ENCODE measurements at places on chromosomes 13 and 19. TPM values are rescaled to one million over a fixed set of nuclear protein-coding genes. Genes with fewer than 3 reads are reported as not detected.

DNA sequence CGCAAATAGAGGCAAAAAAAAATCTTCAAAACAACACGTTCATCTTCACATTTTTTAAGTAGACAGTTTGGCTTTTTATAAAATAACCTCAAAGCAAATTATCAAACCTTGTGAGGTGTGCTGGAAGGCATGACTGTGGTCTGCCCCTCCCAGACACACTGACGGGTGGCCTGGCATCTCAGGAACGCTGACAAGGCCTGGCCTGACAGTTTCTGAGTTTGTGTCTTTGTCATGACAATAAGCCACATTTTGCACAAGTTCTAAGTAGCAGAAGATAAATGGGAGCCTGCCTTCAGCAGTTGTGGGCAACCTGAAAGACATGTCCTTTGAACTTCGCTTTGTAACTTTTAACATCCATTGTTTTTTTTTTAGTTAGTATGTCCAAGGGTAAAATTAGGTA, 38.5 kb downstream of the SOX21 start:
- no peak for DNase-seq

DNA sequence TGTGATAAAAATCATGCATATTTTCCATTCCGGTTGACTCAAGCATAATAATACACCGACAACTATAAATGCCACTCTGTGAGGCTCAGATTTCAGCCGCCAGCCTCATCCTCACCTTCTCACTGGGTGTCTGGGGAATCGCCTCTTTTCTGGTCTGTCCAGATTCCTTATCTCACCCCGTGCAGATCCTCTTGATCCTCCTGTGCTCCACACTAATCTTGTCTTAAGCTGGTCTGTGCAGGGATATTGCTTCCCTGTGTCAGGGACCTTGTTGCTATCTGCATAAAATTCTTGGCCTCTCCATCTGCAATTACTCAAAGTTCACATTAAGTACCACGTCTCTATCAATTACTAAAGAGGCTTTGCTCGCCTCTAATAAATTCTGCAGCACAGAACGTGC, 116.6 kb upstream of the SPACA7 start:
- DNase-seq: no peak

DNA sequence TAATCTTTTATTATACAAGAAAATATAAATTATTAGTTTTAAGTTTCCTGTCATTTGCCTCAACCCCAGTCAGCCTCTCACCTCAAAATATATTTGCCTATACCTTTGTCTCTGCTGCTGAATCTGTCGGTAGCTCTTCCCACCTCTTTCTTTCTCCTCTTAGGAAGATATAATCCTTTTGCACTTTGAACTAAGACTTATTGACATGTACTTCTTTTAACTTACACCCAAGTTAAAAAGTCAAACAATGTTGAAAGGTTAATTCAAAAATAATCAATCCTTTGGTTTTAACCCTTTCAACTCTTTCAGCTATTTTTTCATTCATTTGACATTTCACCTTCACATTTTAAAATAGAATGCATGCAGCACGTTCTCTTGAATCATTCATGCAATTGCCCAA, 9.0 kb upstream of the KL start:
- DNase-seq: no peak

The KIR3DL1 gene
- not detected for total RNA-seq

DNA sequence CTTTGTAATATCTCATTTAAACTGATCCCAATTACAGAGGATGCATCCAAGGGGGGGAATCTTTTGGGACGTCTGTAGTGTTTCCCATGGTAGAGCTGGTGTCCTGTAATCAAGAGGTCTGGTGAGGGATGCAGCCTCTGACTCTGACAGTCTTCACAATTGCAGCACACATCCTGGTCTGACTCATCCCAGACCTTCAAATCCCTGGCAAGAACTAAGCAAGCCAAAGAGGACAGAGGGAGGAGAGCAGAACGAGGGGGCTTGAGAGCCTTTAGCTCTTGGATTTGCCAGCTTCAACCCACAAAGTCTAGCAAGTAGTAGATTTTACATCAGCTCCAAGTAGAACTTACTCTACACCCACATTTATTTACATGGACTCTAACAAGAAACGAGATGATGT, 17.3 kb upstream of the FCGBP start:
- DNase-seq: no peak

GRCh38 chr13:96044238-96044637, 9.0 kb downstream of the UGGT2 start:
- DNase-seq: no peak

- no peak for DNase-seq
Observed at GRCh38 chr19:17999684-18000479, 8.1 kb upstream of the ARRDC2 start.

The TIMM29 gene
- 19.5 TPM for total RNA-seq

GRCh38 chr13:95708811-95709500, 32.0 kb downstream of the DNAJC3 start:
- DNase-seq: no peak

The ZNF528 gene
- total RNA-seq: 40.3 TPM

The CRLF1 gene
- not detected for total RNA-seq

The TRPM4 gene
- total RNA-seq: not detected

The CBY2 gene
- not detected for total RNA-seq

The ZSCAN4 gene
- total RNA-seq: not detected

DNA sequence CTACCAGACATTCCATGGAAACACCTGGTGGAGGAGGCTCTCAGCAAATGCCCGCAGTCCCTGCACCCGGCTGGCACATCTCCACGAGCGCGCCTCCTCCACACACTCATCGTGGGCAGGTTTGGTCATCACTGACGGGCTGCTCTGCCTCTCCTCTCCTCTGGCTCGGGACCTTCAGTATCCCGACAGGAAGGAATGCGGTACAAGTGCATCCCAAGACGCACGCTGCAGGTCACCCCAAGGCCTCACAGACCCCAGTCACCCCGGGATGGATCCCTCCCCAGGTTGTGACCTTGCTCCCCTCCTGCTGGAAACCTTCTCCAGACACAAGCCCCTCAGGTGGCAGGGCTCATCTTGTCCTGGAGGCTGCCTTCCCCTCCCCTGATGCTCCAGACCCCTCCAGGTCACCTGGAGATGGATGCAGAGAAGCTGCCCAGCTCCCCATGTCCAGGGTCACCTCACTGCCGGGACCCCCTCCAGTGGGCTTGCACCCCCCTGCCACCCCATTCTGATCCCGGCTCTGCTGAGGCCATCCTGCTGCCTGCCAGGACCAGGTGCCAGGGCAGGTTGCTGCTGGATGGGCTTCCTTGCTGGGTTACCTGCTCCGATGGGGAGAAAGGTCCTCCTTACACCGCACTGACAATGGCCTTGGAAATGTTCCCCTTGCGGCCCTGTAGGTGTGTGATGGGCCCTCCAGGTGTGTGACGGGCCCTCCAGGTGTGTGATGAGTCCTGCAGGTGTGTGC, 29.9 kb downstream of the C13orf46 start:
- DNase-seq: no peak

- no peak for DNase-seq
Observed at GRCh38 chr19:36079389-36079945, 24.8 kb downstream of the WDR62 start.

The SLAIN1 gene
- 16.2 TPM for total RNA-seq

The LINGO3 gene
- total RNA-seq: 0.88 TPM

DNA sequence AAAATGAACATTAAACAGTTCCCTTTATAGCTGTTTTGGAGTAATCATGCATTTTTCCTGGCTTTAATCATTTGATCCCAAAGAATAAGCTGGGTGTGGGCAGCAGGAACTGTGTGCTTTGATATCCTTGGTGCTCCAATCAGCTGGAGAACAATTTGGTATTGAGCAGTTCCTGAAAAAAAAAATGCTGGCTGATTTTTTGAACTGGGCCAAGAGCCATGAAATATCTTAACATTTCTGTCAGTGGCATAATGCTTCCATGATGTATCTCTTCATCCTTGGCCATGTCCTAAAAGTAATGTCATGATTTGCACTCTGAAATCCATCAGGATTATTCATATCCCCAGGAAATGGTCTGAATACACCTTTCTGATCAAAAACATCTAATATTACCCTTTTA, 134.7 kb downstream of the LHFPL6 start:
- DNase-seq: no peak

DNA sequence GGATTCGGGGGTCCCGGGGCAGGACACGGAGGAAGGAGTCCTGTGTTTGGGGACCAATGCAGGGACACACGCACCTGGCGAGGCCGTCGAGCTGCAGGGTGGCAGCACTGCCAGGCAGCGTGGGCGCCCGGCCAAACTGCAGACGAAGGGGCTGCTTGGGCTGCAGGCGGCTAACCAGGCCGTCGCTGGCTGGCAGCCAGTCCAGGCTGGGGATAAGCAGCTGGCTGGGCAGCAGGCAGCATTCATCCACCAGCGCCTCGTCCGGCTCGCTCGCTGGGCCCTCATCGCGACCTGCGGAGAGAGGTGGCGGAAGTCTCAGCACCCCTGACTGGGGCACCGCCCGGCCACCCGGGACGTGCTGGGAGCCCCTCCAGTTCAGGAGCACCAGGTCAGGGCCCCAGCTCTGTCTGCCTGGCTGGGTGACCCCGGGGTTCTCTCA, 11.5 kb downstream of the CFD start:
- no peak for DNase-seq

DNA sequence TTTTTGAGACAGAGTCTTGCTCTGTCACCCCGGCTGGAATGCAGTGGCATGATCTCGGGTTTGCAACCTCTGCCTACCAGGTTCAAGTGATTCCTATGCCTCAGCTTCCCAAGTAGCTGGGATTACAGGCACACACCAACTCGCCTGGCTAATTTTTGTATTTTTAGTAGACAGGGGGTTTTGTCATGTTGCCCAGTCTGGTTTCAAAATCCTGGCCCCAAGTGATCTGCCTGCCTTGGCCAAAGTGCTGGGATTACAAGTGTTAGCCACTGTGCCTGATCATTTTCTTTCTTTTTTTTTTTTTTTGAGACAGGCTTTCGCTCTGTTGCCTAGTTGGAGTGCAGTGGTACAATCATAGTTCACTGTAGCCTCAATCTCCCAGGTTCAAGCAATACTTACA, 28.7 kb downstream of the ZMYM5 start:
- DNase-seq: no peak

The MYH14 gene
- total RNA-seq: not detected

- no peak for DNase-seq
Observed at GRCh38 chr19:45911291-45911690, 3.3 kb downstream of the NANOS2 start.

DNA sequence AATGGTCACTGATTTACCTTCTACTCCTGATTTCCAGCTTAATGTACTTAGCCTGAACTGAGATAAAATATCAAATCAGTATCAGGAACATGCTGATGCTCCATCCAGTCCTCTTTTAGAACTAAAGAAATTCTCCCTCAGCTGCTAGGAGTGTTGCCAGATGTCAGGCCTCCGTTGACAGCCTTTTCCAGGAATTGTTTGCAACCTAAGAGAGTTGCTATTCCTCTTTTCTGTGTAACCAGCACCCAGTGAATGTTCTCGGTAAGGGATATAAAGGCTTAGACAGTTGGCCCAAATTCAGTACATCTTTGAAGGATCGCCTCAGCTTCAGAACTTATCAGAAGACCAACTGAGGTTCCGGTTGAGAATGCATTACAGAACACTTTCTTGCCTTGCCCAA, 559.0 kb downstream of the PCDH17 start:
- DNase-seq: no peak

- DNase-seq: no peak
Observed at GRCh38 chr13:79662882-79663281, 181.9 kb downstream of the NDFIP2 start.

DNA sequence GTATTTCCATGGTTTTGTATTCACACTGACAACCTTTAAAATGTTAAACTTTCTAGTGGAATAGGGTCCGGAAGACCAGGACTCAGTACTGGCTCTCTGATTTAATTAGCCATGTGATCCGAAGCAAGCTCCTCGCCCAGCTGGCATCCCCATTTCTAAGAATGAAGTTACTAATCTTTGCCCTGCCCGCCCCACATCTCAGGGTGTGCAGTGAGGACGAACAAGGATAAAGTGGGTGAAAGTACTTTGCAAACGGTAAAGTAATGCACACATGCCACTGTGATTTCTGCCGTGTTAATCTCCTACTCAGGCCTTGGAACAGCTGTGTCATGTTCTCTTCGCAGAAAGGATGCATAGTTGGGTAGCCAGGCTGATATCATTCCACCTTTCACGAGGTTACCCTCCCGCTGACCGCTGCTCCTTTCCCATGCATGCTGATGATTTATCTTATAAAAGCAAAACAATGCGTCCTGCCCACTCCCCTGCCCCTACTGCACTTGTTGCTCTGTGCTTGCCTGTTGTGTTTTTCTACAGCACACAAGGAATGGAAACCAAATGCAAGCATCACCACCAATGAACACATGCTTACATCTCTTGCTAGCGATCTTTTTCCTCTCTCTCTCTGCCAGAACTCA, 539.0 kb downstream of the EFNB2 start:
- DNase-seq: no peak

- no peak for DNase-seq
Observed at GRCh38 chr19:43337737-43338136, 15.7 kb upstream of the CD177 start.

- DNase-seq: no peak
Observed at GRCh38 chr19:8618751-8619150, 8.2 kb upstream of the ADAMTS10 start.

The SEMA6B gene
- 0.37 TPM for total RNA-seq

The PSG4 gene
- not detected for total RNA-seq

DNA sequence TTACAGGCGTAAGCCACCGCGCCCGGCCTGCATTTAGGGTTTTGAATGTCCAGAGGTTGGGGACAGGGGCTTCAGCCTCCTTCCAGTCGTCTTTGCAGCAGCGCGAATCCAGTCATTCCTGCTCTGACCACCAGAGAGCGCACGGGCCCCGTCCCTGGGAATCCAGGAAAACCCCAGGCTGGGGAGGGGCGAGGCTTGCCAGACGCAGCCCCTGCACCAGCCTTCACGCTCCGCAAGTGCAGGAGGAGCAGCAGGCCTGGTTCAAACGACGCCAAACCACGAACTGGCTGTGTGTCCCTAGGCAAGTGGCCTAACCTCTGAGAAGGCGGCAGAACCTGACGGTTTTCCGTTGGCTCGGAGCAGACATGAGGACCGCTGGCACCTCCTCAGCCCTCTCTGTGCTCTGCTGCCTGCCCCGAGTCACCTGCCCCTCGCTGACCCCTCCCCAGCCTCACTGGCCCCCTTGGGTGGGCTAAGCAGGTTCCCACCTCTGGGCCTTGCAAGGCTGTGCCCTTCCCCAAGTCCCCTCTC, 2.0 kb upstream of the RNF126 start:
- DNase-seq: peak; percentile 76

- no peak for DNase-seq
Observed at GRCh38 chr13:42266473-42266872, 5.5 kb upstream of the AKAP11 start.

- DNase-seq: no peak
Observed at GRCh38 chr13:108127406-108127805, 87.9 kb downstream of the LIG4 start.

GRCh38 chr19:49506575-49507105, 5.8 kb upstream of the FCGRT start:
- DNase-seq: peak; percentile 53

The KANK2 gene
- total RNA-seq: 3.3 TPM

GRCh38 chr13:107554460-107554859, 660.9 kb downstream of the LIG4 start:
- DNase-seq: no peak

- DNase-seq: peak; percentile 49
Observed at GRCh38 chr19:1252221-1252820, 3.9 kb downstream of the MIDN start.
